CD4-positive, alpha-beta T cell treated with Interferon alpha-2 for 1 hour (primary cell): ENCODE measurements at places on chromosomes 5 and 9.

DNA sequence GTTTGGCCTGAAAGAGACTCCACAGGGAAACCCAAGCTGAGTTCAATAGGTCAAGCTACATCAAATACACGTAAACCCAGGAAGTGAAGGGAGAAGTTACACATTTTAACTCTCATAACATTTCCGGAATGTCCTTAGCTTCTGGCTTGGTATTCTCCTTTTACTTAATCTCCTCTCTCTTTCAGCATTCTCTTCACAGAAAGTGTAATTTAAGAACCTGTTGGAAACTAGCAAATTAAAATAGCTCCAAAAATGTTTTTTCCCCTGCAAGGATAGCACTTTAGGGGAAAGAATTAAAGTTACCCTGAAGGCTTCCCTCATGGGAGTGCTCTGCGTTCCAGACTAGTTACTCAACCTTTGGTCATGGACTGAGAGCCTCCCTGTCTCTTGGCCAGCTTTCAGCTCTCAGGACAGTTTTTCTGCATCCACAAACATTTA lies 292.7 kb upstream of the TARS1 start:
- no peak for DNase-seq

GRCh38 chr9:27279611-27280010 lies 17.3 kb downstream of the EQTN start:
- no peak for DNase-seq

- DNase-seq = peak; percentile 66
Measured at GRCh38 chr9:92716557-92716956, 46.6 kb upstream of the IPPK start.

DNA sequence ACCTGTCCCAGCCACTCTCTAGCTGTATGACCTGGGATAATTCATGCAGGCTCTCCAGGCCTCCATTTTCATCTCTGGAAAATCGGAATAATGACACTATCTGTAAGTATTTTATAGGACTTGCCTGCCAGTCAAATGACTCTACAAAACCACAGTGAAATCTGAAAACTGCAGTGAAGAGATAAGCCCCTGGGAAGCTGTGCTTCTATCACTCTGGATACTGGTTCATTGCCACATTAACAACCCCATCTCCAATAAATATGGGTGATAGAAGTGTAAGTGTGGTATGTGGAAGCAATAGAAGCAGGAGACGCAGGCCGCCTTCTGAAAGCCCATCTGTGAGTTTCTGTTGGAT lies 31.8 kb downstream of the WHRN start:
- no peak for DNase-seq

- no peak for DNase-seq
Measured at GRCh38 chr5:1186351-1187233, 14.8 kb upstream of the SLC6A19 start.

DNA sequence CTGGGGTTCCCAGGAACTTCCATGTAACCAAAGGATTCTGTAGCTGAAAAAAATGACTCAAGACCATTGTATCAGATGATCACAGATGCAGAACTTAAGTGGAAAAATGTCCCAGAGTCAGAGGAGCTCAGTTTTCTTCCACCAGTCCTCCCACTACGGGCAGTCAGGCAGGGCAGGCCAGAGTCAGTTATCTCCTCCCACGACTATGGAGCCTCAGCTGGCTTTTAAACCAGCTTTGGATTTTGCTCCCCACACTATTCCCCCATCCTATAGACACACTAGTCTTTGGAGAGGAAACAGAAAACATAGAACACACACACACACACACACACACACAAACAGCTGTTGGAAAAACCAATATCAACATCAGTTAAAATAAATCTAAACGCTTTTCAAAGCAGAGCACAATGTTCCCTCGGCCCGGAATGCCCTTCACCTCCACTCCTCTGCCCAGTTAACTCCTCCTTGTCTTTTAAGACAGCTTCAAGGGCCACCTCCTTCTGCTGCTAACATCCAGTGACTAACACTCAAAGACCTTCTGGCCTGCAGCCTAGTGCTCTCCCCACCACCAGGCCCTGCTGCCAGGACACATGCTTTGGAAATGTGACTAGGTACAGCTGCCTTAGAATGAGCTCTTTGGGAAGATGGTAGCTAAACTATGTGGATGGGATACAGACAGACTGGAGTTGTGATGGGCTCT lies 56.8 kb downstream of the NIPAL4 start:
- DNase-seq = no peak

- no peak for DNase-seq
Measured at GRCh38 chr5:117955831-117956230, 1032.5 kb downstream of the DTWD2 start.

DNA sequence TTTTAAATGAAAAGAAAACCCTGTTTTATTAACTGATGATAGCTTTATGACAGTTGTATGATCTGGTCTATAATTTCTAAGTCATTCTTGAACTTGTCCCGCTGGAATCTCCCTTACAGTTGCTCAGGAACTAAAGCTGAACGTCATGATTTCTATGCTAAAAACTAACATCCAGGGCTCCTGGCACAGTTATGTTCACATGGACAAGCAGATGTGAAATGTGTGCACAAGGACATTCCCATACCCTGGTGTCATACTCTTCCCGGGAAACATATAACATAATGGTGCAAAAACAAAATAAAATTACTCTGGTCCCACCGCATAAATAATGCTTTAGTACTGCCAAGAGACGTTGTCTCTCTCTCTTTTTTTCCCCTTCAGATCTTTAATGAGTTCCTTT lies 134.9 kb downstream of the PRDM6 start:
- no peak for DNase-seq

DNA sequence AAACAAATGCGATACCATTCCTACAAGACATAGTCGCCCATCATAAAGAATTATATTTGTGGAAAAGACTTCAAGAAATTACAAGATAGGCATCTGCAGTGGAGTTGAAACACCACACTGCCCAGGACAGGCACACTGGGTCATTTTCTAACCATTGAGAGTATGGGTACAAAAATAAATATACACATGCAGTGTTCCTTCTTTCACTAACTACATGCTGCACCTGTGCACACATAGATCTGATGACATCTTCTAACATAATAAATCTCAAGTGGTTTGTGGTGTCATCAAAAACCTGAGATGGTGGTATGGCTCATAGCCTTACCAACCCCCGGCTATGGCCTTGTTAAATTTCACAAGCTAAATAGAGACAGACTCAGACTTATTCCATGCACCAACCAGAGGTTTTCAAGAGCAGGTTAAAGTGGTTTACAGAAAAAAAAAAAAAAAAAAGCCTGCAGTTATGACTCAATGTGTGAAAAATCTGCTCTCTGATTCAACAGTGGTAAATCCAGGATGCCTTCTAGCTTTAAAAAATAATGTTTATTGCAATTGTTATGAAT lies 12.4 kb upstream of the NFIB start:
- no peak for DNase-seq

DNA sequence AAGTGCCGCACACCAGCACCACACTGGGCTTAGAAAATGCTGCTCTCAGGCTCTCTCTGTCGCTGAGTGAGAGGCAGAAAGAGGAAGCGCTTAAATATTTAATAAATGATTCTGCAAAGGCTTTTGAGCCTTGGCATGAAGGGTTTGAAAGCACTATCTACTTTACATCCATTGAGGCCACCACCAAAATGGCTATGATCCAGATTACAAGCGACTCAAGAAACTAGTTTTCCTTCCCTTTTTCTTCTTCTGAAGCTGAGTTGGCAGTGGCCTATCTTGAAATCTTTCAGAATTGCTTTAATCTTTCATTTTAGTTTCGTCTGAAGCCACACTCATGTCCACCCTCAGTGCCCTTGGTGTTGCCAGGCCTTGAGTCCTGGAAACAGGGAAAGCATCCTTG lies 59.5 kb downstream of the EBF1 start:
- DNase-seq = no peak
